ENCODE measurements at places on chromosomes 7 and 10. TPM values are rescaled to one million over a fixed set of nuclear protein-coding genes. Genes with fewer than 3 reads are reported as not detected.

The NANOS1 gene
- 1.3 TPM for total RNA-seq

The TMEM176B gene
- total RNA-seq = 4.2 TPM

The TMEM140 gene
- 1.4 TPM for total RNA-seq

The STOX1 gene
- total RNA-seq = 0.28 TPM

The BCL7B gene
- total RNA-seq = 34.8 TPM

The TMEM213 gene
- not detected for total RNA-seq

The CNPY1 gene
- total RNA-seq = not detected

The CPA5 gene
- not detected for total RNA-seq

The OR13A1 gene
- 0.32 TPM for total RNA-seq

The GLUD1 gene
- total RNA-seq = 88.5 TPM

The PRKG1 gene
- 0.80 TPM for total RNA-seq

The BHLHA15 gene
- 0.76 TPM for total RNA-seq

The HYAL4 gene
- not detected for total RNA-seq

The CALHM3 gene
- total RNA-seq = not detected

The BTBD16 gene
- 0.16 TPM for total RNA-seq

The SMIM30 gene
- 27.3 TPM for total RNA-seq

The FAM131B gene
- total RNA-seq = 0.44 TPM

The AVPI1 gene
- 6.8 TPM for total RNA-seq

The BAMBI gene
- 6.5 TPM for total RNA-seq

Data from esophagus mucosa (tissue), 1 donor.